SW480 (cell line): ENCODE measurements at places on chromosomes 13 and 19.

GRCh38 chr19:9741476-9742171, 26.9 kb downstream of the ZNF846 start:
- DNase-seq, result peak; percentile 6

DNA sequence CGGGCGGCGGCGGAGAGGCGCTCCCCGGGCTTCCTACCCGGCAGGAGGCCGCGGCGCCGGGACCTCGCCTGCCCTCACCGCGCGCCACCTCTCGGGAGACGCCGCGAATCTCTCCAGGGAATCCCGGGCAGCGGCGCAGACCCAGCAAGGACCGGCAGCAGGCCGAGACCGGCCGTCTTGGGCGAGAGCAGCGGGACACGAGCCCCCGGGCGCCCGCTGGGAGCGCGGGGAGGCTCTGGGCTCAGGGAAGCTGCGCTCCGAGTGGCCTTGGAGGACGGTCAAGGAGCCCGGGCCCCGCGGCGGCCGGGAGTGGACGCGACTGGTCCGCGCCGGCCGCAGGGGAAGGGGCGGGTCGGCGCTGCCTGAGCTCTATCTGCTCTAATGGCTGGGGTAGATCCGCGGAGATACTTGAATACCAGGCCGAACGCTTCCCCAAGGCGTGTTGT, 14.7 kb downstream of the CDX2 start:
- peak; percentile 68 for DNase-seq

DNA sequence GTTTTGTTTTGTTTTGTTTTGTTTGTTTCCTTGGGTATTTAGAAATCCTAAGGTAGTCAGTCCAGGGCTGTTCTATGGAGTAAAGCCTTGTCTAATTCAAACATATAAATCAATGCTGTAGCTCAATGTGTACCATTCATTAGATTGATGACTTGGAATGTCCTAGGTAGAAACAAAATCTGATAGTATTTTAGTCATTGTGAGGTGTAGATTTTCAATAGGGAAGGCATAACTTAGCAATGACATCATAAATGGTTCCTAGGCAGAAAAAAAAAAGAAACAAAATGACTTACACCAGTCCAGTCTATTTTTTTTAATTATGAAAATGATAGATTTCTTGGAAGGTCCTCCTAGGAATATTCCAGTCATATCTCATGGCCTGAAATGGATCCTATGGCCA, 189.9 kb downstream of the SPRY2 start:
- no peak for DNase-seq

GRCh38 chr13:103184413-103184812, 118.2 kb upstream of the SLC10A2 start:
- no peak for DNase-seq
